ENCODE measurements at places on chromosomes 3 and 15.

DNA sequence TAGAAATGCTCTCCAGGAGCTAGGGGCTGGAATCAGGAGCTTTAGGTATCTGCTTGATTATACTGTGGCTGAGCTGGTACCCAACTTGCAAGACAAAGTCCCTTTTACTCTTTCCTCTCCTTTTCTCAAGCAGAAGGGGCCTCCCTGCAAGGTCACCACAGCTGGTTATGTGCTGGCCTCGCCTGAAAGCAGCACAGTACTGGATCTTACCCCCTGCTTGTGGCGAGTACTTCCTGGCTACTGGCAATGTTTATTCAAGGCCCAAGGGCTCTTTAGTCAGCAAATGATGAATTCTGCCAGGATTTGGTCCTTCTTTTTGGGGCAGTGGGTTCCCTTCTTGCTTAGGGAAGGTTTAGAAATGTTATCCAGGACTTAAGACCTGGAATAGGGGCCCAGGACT lies 234.6 kb downstream of the RAP2B start:
- DNase-seq: no peak

DNA sequence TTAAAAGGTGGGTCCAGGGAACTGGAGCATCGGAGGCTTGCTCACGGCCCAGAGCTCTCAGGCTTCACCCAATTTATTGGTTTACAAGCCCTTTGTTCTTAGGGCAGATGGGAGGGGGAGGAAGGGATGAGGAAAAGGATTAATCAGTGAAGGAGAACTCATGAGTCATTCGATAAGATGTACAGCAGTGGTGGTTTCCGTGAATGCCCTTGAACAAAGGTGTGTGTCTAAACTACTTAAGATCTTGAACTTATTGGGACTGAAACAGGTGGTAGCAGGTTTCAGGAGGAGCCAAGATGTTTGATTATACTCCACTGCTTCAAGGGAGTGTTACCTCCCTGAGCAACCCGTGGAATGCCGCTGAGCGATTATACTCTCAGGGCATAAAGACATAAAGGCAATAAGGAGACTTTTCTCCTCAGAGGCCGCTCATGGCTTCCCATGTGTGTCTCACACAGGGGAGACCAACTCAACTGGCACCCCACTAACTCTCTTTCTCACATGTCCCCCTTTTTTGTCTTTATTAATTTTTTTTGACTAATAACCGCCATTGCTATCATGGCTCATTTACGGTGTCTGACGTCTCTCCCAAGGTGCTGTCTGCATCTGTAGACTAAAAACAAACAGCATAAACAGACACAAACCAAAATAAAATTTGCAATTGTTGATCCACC lies 17.3 kb upstream of the SLC28A2 start:
- no peak for DNase-seq

DNA sequence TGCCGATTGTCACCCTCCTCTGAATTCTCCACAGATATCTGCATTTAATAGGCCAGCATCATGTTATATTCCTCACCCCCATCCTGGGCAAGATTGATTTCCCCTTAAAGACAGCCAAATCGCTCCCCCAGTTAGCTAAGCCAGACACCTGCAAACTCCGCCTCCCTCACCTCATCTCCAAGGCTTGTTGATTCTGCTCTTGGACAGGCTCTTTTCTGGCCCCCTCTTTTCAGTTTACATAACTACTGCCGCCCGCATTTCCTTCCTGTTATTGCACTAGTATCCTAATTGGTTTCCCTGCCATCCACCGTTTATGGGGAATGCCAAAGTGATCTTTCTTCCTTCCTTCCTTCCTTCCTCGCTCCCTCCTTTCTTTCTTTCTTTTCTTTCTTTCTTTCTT lies 214.7 kb upstream of the MRPL3 start:
- DNase-seq: no peak

- peak; percentile 49 for DNase-seq
Observed at GRCh38 chr3:161069511-161070251, 35.5 kb downstream of the B3GALNT1 start.

- DNase-seq: no peak
Observed at GRCh38 chr3:111885578-111885977, 26.5 kb downstream of the PHLDB2 start.

DNA sequence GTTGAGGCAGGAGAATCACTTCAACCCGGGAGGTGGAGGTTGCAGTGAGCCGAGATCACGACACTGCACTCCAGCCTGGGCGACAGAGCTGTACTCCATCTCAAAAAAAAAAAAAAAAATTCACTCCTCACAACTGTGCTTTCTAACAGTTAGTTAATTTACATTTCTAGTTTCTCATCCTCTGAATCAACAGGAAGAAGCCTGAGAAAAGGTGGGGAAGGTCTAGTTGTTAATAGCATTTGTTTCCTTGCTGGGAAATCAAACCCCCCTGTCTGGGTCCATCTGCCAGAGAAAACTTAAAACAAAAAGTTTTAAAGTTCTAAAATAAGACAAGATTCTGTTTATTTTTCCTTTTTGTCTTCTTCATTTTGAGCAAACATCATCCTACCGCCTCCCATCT lies 62.3 kb downstream of the TMEM39A start:
- no peak for DNase-seq

DNA sequence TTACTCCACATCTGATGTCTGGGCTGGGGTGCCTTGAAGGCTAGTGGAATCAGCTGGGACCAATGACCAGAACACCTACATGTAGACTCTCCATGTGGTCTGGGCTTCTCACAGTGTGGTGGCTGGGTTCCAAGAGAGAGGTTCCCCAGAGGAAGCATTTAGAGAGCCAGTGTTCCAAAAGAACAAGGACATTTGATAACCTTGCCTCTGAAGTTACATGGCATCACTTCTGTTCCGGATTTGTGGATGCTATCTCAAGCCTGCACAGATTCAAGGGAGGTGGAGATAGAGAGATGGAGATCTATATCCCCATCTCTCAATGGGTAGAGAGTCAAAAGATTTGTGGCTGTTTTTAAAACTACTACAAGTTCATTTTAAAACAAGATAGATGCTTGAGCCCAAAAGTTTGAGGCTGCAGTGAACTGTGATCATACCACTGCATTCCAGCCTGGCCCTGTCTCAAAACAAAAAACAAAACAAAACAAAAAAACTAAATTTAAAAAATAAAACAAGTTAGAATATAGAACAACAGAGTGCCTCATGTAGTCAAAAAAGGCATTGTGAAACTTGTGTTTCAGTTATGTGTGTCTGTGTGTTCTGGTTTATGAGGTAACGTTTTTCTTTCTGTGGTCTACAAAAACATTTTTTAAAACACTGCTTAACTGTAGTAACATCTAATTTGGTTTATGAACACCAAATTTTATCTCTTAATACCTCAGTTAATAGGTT lies 44.8 kb downstream of the PDE8A start:
- DNase-seq: no peak

DNA sequence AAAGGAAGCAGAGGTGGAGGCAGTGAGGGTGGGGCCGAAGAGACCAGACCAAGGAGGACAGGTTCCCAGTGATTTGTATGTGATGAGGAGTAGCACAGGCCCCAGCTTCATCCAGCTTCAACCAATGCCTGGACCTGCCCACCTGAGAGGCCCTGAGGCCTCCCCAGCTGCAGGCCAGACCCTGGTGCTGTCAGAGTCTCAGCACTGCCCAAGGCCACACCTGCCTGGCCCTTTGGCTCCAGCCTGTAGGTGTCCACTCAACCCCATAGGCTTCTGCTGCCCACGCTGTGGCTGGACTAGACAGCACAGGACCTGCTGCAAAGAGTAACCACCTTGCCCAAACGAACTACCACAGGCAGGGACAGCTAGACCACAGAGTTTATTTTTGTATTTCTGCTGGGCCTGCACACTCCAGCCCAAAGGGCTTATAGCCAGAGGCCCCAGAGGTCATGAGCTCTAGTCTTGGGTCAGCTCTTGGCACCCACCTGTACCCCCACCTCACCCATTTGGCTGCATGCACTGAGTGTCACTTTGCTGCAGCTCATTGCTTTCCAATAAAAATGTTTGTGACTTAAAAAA lies 81.9 kb upstream of the CDV3 start:
- DNase-seq: no peak

DNA sequence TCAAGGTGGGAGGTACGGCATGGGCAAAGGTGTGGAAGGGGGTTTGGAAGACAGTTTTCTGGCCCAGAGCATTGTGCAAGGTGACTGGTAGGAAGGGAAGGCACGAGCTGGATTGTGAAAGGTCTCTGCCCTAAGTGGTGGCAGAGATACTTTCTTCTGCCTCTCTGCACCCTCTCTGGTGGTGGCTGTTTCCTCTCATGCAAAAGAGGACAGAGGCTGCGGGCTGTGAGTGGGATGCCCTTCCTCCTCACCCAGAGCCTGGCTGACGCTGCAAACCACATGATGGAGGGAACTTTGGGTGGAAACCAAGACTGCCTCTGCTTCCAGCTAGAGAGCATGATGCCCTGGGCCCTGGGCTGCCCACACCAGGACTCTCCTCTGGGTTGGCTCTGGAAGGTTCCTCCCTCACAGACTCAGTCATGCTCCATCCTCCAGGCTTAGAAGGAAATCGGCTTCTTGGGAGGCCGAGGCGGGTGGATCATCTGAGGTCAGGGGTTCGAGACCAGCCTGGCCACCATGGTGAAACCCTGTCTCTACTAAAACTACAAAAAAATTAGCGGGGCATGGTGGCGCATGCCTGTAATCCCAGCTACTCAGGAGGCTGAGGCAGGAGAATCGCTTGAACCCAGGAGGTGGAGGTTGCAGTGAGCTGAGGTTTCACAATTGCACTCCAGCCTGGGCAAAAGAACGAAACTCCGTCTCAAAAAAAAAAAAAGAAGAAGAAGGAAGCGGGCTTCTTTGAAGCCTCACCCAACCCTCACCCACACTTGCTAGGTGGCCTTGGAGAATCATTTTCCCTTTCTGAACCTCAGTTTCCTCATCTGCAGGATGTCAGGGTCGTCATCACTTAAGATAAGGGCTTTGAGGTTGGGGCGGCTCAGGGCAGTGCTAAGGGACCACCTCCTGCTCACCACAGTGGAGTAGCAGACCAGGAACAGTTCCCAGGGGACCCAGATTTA lies 8.3 kb downstream of the PSTPIP1 start:
- DNase-seq: peak; percentile 39

- DNase-seq: no peak
Observed at GRCh38 chr3:111045564-111045963, 26.1 kb upstream of the NECTIN3 start.
